Effector CD4-positive, alpha-beta T cell (primary cell): ENCODE measurements at places on chromosomes 3 and 15.

GRCh38 chr15:52651868-52652267 is 27.3 kb downstream of the ATOSA start:
- peak; percentile 18 for DNase-seq

DNA sequence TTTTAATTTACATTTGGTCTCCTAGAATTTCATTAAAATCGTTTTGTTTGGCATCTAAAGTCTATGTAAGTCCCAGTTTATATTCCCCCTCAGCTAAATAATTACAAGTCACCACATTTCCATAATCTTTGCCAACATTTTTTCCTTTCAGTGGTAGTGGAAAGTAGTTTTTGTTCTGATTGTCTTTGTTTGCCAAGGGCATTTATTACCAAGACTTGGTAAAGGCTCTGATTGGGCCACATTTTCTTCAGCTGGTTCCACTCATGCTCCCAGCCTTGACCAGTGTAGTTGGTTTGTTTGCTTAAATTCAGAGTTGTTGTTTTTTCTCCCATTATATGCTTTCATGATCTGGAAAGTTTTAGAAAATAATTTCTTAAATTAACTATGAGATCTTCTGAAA is 153.4 kb upstream of the MME start:
- DNase-seq: no peak

DNA sequence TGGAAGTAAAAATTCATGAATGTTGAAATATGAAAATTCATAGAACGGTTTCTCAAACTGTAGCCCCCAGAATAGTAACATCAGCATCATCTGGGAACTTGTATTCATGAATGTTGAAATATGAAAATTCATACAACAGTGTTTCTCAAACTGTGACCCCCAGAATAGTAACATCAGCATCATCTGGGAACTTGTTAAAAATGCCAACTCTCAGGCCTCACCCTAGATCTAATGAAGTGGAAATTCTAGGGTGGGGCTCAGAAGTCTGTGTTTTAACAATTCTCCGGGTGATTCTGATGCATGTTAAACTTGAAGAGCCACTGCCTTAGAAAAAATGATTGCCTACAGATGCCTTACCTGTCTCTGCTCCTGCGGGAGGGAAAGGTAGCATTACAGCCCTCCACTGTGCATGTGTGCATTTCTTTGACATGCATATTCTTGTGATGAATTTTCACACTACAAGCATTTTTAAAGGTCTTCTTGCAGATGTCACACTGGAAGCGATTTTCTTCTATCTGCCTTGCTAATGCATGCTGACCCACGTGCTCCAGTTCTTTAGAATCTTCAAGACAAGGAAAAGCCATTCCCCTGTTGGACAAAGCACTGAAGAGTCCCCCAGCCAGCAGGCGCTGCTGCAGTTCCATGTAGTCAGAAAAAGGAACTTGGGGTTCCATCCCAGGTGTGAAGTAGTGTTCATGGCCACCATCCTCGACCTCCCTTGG is 21.7 kb downstream of the BNC1 start:
- no peak for DNase-seq

GRCh38 chr3:130377960-130378676 is 32.6 kb downstream of the COL6A5 start:
- no peak for DNase-seq

DNA sequence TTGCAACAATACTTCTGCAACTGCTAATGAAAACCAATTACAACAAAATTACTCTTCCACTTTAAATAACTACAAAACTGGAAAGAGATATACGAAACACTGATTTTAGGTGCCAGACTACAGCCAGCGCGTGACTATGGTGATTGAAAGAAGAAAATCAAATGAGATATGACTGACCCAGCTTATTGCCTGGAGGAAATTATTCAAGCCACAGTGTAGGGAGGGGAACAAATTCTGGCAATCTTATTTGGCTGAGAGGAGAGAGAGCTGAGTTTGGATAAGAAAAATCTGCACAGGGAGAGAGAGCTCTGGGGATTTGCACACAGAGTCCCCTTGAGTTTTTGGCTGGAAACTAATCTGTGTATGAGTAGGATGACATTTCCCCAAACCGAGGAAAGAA is 470.3 kb upstream of the FRG2C start:
- no peak for DNase-seq

DNA sequence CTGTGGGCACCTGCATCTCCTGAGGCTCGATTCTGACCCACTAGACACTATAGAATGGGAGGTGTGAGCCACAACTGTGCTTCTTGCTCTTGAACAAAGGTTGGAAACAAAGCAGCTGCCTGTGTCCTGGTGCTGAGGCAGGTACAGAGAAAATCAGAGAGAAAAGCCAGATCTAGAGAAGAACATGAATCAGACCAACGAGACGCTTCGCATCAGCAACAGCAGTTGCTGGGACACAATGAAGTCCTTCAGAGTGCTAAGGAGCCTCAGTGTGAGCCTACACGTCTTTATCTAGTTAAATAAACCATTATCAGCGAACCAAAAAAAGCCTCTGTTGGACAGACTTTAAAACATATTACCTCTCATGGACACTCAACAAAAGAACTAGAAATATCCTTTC is 86.3 kb upstream of the MEX3B start:
- DNase-seq: no peak

- DNase-seq: no peak
Measured at GRCh38 chr3:38397320-38397719, 50.7 kb downstream of the XYLB start.

- DNase-seq: no peak
Measured at GRCh38 chr3:74357881-74358280, 256.6 kb downstream of the CNTN3 start.
